Kidney tubule cell (primary cell): ENCODE measurements at places on chromosomes 3 and 15.

GRCh38 chr3:121885386-121885785 lies 8.8 kb upstream of the SLC15A2 start:
- no peak for DNase-seq

GRCh38 chr15:49103002-49103401 lies 52.4 kb downstream of the COPS2 start:
- DNase-seq: no peak

- no peak for DNase-seq
Observed at GRCh38 chr3:103337179-103337845, 902.5 kb downstream of the ZPLD1 start.

- peak; percentile 96 for DNase-seq
Observed at GRCh38 chr3:43632269-43632733, 10.5 kb upstream of the ANO10 start.

GRCh38 chr3:4409971-4410573 lies 57.0 kb downstream of the SUMF1 start:
- peak; percentile 39 for DNase-seq

- no peak for DNase-seq
Observed at GRCh38 chr3:128050597-128050996, 1.6 kb upstream of the SEC61A1 start.

- peak; percentile 39 for DNase-seq
Observed at GRCh38 chr3:14388201-14388600, 14.2 kb upstream of the SLC6A6 start.

DNA sequence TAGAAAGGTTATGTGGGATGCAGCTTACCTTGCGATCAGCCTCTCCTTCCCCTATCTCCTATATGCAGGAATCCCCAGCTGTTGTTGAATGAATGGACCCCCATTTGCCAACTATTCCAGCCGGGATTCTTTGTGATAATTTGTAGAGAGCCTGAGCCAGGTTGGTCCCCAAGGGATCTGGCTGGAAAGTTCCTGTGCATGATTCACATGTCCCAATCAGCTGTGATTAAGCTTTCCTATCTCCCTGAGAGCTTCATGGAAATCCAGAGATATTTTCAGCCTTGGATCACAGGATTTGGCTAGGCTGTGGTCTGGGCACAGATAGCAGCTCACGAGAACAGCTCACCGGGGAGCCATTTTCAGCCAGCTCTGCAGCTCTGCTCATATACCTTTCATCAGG lies 76.7 kb downstream of the ARNT2 start:
- peak; percentile 92 for DNase-seq

GRCh38 chr3:106120356-106120755 lies 251.5 kb upstream of the CBLB start:
- peak; percentile 32 for DNase-seq

DNA sequence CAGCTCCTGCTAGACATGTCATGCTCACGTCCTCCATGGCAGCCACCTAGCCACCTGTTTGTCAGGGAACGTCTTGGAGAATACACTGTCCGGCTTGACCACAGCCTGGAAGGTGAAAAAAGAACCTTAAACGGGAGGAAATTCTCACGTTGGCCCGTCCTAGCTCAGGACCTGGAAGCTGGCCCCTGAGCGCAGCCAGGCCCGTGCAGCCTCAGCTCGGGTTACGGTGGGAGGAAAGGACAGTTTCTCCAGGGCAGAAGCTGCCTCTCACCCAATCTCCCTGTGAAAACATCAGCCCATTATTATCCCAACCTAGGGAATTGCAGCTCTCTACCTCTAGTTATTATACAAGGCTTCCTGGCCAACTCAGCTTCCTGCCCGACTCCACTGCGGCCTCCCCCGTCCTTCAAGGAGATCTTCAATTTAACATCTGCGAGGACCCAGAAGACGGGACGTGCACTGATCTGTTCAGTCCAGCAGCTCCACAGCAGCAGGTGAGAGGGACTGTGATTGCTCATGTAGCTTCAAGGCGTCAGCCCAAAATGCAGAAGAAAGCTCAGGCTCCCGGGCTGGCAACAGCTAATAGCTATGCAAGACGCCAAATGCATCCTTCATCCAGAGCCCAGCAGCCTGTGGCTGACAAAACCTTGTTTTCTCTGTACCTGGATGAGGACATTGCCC lies 84.7 kb downstream of the ADAMTS17 start:
- no peak for DNase-seq

GRCh38 chr15:47460795-47461573 lies 256.3 kb upstream of the SEMA6D start:
- DNase-seq: peak; percentile 10

DNA sequence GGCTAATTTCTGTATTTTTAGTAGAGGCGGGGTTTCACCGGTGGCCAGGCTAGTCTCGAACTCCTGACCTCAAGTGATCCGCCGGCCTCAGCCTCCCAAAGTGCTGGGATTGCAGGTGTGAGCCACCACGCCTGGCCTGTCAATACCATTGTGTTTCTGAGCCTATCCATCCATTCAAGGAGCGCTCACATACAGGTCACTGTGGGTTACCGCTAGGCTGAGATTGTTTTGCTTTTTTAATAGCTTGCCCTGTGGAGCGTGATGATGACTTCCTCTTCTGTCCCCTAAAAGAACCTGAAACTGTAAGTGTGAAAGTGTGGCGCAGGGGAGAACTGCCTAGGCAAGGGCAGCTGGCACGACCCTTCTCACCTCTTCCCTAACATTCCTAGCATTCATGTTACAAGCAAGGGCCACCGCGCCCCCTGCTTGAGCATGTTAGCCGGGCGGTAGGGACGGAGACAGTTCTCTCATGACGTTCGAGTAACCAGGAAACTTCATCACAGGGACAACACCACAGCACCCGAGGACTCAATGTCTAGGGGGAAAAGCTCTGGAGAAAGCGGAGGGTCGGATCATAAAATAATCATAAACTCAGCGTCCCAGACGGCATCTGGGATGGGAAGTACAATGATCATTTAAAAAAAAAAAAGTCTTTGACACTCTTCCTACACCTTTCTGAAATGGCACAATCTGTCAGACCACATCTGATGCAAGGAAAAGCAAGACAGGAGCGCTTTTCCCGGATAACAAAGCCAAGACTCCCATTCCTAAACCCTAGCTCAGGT lies 790 bp downstream of the LAMP3 start:
- peak; percentile 27 for DNase-seq

DNA sequence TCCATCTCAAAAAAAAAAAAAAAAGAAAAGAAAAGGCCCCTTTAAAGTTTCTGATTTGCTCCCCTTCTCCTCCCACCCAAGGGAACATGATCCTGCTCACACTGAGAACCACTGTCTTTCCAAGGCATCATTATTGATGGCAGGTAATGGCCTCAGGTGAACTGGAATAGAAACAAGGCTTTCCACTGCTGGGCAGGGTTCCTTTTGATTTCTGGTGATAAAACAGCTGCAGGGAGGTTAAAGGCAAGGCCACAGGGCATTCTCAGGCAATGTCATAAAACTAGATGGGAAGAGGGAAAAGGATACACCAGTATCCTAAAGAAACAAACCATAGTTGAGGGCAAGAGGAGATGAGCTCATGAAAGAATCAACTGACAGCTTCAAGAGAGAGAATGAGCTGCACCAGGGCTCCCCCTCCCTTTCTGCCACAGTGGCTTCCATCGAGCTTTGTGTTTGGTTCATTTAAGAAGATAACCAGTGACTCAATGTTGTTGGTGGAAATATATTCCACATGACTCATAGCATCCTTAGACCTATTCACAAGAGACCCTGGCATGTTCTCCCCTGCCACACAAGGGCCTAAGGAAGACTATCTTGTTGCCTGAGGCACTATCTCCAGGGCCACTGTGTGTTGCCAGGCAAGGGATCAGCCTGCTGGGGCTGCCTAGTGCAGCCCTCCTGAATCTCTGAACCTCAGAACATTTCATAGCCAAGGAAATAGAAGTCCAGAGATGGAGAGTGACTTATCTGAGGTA lies 86.4 kb downstream of the WDR76 start:
- peak; percentile 98 for DNase-seq

DNA sequence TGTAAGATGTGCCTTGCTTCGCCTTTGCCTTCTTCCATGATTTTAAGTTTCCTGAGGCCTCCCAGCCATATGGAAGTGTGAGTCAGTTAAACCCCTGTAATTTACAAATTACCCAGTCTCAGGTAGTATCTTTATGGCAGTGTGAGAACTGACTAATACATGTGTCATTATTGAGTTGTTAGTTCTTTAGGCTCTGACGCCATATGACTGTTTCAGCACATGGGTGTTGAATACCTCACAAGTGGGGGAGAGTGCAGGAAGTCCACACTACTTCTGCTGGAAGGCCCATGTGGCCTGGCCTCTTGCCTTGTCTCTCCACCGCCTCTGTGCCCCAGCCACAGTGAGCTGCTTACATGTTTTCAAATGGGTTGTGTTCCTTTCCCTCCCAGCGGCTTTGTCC lies 28.5 kb downstream of the MFSD1 start:
- peak; percentile 67 for DNase-seq

GRCh38 chr3:65632414-65632813 lies 406.3 kb downstream of the MAGI1 start:
- no peak for DNase-seq

DNA sequence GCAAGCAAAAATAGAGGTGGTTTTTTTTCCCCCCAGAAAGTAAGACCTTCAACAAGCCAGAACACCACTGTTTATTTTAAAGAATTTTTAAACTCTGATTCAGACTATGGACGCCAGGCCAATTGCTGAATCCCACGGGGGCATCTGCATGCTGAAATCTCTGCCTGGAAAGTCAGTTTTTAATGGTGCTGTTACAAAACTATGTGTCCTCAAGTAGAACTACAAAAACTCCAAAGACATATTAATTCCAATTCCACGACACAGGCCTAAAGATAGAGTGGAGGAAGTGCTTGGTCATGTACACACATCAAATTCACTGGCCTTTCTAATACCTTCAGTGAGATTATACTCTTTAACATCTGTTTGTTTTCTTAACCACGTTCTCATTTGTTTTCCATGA lies 490.5 kb upstream of the NR2F2 start:
- DNase-seq: no peak

GRCh38 chr15:75204340-75205063 lies 2.8 kb downstream of the C15orf39 start:
- DNase-seq: peak; percentile 92

- DNase-seq: no peak
Observed at GRCh38 chr3:60456180-60456579, 795.1 kb downstream of the FHIT start.

- no peak for DNase-seq
Observed at GRCh38 chr3:168473334-168473890, 377.7 kb upstream of the GOLIM4 start.

GRCh38 chr3:2856138-2857133 lies 253.7 kb downstream of the IL5RA start:
- DNase-seq: no peak

- DNase-seq: no peak
Observed at GRCh38 chr3:15522016-15522415, 510 bp upstream of the COLQ start.

GRCh38 chr3:11709782-11710181 lies 66.1 kb upstream of the VGLL4 start:
- DNase-seq: no peak

DNA sequence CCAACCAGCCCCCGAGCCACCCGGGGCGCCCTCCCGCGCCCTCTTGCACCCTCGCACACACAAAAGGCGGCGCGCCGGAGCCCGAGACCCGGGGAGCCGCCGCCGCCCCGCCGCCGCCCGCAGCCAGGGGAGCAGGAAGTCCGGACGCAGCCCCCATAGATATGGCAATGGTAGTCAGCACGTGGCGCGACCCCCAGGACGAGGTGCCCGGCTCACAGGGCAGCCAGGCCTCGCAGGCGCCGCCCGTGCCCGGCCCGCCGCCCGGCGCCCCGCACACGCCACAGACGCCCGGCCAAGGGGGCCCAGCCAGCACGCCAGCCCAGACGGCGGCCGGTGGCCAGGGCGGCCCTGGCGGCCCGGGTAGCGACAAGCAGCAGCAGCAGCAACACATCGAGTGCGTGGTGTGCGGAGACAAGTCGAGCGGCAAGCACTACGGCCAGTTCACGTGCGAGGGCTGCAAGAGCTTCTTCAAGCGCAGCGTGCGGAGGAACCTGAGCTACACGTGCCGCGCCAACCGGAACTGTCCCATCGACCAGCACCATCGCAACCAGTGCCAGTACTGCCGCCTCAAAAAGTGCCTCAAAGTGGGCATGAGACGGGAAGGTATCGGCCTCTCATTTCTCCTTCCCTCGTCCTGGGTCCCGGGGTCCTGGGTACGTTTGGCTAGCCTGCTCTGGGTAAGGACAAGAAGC lies 1.6 kb downstream of the NR2F2 start:
- peak; percentile 64 for DNase-seq

DNA sequence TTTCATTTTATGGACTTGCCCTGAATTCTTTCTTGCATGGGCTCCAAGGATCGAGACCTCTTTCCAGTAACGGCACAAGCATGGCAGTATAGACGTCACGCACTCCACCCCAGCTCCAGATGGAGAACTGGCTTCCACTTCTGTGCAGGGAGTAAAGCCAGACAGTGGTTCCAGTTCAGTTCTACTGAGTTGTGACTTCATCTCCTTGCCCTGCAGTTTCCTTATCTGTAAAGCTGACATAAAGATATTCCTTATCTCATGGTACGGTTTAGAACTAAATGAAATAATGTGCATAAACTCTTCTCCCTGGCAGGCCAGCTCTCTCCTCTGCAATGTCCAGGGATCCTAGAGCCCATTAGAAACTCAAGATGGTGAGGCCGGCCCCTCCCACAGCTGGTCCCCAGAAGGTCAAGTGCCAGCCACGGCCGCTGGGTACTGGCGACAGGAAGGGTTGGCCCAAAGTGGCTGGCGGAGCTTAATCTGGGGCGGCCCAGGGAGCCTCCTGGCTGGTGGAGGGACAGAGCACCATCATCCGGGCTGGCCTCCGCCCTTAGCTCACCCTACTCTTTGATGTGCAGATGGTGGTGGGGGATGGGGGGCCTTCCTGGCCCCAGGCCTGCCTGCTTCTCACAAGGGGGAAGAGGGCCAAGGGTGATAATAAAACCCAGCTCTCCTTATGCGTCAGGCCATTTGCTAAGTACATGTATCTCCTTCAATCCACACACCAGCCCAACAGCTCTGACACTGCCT lies 7.2 kb downstream of the MESP2 start:
- DNase-seq: no peak

GRCh38 chr3:16834214-16834613 lies 50.5 kb upstream of the PLCL2 start:
- no peak for DNase-seq

GRCh38 chr3:15783361-15783969 lies 14.3 kb downstream of the ANKRD28 start:
- no peak for DNase-seq

DNA sequence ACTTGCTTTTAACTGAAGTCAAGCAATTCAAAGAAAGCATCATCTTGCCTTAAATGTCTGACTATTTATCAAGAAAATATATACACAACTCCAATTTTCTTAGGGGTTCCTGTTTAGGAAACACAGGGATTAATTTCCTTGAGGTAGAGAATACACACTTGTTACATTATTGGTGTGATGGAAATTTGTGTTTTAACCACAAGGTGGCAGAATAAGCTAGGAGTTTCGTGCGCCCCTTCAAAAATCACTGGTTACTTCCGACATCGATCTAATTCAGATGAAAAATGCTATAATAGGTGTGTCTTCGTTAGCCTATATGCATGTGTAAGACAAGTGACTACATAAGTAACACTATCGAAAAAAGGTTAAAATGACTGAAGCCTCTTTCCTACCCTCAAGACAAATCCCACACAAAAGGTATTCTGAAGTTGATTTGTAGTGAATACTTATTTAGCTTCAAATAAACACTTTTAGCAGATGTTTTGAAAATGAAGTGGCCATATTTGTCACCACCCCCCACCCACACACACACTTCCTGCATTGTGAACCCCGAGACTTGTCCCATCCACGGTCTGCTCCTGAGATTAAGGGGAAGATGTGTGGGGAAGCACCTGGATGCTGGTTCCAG lies 246.5 kb downstream of the ROBO1 start:
- peak; percentile 55 for DNase-seq

GRCh38 chr3:17749281-17749680 lies 6.8 kb upstream of the TBC1D5 start:
- DNase-seq: peak; percentile 13

- no peak for DNase-seq
Observed at GRCh38 chr3:63746211-63746610, 72.9 kb upstream of the C3orf49 start.
